ENCODE measurements at places on chromosomes 11 and 22.
A peak's percentile ranks its signal among the peaks of the same experiment; 100 is the strongest.

- DNase-seq: no peak
Observed at GRCh38 chr11:116093481-116094270, 589.5 kb upstream of the CADM1 start.

DNA sequence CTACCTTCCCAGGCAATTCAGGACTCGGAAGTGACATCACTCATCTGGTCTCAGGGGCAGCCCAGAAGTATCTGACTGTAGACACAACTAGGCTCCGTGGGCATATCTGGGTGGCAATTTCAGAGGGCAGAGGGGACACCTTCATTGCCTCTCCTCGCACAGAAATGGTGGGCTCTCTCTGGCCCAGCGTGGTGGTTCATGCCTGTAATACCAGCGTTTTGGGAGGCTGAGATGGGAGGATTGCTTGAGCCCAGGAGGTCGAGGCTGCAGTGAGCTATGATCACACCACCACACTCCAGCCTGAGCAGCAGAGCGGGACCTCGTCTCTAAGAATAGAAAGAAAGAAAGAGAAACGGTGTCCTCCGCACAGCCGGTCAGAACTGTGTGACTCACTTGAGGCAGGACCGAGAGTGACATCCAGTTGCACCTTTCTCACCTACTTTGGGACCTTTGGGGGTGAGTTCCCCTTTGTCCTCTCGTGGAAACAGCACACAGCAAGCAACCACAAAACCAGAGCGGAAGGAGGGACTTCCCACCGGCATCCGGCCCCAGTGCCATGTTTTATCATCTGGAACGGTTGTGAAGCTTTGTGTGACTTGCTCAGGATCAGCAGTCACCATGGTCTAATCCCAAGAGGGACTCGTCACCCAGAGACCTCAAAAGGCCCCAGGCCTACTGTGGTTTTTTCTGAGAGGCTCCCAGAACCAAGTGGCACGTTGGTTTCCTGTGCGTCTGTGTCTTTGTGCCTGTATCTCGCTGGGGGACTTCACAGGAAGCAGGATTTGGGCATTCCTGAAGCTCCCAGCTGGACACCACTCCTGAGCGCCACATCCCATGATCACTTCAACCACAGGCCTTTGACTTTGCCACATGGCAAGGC, 38.4 kb upstream of the EMID1 start:
- no peak for DNase-seq

DNA sequence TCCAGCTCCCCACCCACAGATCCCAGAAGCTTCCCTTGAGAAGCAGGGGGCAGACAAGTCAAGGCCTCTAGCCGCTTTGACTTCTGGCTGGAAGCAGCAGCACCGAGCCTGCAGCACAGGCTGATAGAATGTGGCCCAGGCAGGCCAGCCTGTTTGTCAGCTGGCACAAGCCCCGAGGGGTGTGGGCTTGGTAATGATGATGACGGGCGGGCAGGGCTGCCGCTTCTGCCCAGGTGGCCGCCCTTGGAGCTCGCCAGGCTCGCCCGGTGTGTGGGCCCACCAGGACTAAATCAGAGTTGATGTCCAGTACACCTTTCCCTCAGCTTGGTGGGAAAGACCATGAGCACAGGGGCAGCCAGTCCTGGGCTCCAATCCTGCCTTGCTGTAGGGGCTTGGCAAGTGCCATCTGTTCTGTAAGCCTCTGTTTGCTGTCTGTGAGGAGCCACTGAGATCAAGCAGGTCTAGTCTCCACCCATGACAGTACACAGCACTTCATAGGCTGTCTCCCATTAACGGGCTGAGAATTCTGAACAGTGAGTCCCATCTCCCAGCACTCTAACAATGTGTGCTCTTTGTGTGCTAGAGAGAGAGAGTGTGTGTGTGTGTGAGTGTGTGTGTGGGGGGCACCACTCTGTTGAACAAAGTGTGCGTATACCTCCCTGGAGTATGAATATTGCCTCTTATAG, 26.8 kb downstream of the MICAL2 start:
- DNase-seq: no peak

DNA sequence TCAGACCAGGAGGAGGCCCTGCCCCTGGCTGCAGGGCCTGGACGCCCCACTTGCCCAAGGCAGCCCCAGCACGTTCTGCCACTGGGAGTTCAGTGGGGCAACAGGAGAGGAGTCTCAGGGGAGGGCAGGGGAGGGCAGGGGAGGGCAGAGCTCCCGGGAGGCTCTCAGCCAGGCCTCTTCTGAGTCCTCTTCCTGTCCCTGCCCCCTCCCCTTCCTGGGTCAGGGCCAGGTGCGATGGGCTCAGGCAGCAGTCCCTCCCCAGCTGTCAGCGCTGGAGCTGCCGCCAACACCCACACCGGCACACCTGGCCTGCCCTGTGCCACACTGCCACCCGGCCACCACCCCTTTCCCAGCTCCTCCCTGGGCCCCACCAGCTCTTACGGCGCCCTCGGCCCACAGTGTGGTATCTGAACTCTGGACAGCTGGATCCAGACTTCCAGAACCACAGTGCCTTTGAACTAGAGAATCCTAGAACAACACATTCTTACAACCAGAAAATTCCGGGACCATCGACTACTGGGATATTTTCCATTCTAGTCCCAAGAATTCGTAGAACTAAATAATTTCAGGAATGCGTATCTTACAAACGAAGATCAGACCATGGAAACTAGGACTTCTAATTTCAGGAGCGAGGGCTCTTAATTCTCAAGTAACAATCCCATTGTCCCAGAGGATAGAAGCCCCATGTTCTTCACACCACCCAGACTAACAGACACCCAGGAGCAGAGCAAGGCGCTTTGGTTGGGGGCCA, 21.8 kb downstream of the RPL3 start:
- no peak for DNase-seq

DNA sequence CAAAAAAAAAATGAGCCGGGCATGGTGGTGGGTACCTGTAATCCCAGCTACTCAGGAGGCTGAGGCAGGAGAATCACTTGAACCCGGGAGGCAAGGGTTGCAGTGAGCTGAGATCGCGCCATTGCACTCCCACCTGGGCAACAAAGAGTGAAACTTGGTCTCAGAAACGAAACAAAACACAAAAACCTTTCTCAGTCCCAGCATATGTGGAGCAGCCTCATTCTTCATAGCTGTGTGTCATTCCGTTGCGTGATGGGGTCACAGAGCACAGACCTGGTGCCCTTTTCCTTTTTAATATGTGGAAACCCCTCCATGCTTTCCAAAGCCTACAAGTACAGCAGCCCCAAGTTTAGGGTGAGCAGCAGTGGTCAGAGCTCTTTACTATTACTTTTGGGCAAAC, 13.7 kb downstream of the PEX26 start:
- no peak for DNase-seq

GRCh38 chr11:84714316-84714780, 912.8 kb downstream of the DLG2 start:
- peak; percentile 3 for DNase-seq

GRCh38 chr11:83717537-83717936, 431.4 kb upstream of the CCDC90B start:
- no peak for DNase-seq

DNA sequence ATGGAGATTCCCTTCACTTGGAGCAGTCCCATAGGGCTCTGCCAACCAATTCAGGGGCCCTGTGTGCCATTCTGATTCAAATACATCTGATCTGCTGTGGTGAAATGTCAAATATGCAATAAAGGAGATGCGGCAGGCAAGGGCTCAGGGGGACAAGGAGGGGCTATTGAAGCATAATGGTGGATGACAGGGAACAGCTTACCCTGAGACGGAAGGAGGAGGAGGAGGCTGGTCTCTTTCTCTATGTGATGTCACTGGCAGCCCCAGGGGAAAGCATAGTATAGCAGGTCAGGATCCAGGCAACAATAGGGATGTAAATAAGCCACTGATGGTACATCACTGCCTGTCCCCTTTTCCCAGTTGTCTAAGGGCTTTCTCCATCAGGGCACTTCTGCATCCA, 350.9 kb upstream of the SYN3 start:
- no peak for DNase-seq

- no peak for DNase-seq
Observed at GRCh38 chr22:17133137-17133536, 12.0 kb upstream of the TMEM121B start.

- no peak for DNase-seq
Observed at GRCh38 chr11:12160680-12161079, 50.3 kb downstream of the MICAL2 start.

- no peak for DNase-seq
Observed at GRCh38 chr11:3882655-3883054, 27.2 kb downstream of the STIM1 start.

DNA sequence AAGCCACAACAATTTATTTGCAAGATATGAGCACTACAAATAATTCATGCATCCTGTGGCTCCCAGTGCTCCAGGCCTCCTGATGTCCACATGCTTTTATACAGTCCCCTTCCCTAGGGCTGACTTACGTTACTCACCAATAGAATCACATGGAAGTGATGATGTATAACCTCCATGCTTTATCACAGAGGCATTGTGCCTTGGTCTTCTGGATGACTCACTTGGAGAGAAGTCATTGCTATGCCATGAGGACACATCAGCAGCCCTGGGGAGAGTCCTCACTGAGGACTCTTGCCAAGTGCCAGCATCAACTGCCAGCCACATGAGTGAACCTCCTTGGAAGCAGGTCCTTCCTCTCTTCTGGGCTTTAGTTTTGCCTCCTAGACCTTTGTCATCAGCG, 22.0 kb upstream of the IGSF9B start:
- no peak for DNase-seq

GRCh38 chr22:46219636-46220035, 30.5 kb downstream of the CDPF1 start:
- no peak for DNase-seq

- no peak for DNase-seq
Observed at GRCh38 chr11:120316880-120317688, 8.0 kb upstream of the TLCD5 start.

- no peak for DNase-seq
Observed at GRCh38 chr11:117634756-117635603, 162.0 kb downstream of the DSCAML1 start.

DNA sequence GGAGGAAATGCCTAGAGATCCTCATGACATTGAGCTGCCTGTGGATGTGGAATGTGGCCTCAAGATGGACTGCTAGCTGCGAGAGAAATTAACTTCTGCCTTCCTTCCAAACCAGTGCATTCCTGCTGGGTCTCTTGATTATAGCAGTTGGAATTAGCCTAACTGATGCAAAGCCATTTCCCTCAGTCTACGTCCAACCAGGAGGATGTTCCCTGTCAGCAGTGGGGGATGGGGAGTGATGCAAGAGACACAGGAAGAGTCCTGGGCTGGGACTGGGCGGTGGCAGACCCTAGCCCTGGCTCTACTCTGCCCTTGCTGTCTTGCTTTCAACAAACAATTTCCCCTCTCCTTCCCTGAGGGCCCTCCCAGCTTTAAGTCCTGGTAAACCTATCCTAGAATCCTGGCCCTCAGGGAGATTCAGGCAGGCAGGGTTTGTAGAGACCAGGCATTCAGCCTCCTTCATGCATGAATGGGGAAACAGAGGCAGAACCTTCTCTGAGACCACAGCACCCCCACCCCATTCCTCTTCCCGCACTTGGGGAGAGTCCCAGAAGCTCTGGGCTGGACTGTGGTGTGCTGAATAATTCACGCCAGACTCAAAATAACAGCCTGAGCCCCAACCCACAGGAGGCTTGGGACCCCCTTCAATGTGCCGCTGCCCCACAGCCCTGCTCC, 17.0 kb downstream of the C11orf96 start:
- no peak for DNase-seq

- peak; percentile 32 for DNase-seq
Observed at GRCh38 chr11:89347071-89347470, 144.1 kb downstream of the NOX4 start.

GRCh38 chr11:21810650-21811049, 382.2 kb upstream of the ANO5 start:
- DNase-seq: no peak

DNA sequence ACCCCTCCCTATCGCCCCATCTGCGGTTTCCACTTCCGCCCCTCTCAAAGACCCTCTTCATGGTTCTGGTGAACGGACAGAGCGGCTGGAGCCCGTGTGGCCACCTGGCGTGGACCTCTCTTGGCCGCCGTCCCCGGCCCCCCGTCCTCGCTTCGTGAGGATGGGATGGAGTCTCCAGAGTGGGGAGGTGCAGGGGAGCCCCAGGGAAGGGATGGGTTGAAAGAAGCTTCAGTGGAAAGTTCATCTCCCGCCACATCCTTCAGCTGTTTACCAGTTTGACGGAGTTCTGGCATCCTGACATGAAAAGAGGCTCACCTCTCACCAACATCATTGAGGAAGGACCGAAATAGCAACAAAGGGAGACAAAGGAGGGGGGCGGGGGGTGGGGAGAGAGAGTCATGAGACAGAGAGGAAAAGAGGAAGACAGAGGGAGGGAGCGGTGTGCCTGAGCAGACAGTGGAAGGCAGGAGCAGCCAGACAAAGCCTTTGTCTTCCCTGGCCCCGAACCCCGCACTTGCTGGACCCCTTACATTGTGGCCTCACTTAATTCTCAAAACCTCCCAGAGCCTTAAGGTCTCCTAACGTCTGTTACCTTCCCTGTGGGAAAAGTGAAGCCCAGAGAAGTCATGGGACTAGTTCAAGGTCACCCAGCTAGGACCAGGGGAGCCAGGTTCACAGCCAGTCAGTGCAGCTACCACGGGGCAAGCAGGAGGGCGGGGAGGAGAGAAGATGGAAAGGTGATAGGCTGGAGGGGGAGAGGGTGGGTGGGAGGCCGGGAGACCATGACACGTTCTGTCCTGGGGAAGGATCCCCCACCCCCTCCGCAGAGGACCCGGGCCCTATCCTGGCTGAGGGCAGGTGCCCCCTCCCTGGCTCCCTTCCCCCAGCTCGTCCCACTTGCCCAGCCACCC, 54.9 kb downstream of the CD6 start:
- no peak for DNase-seq

GRCh38 chr11:100712583-100712982, 25.5 kb downstream of the ARHGAP42 start:
- DNase-seq: no peak

DNA sequence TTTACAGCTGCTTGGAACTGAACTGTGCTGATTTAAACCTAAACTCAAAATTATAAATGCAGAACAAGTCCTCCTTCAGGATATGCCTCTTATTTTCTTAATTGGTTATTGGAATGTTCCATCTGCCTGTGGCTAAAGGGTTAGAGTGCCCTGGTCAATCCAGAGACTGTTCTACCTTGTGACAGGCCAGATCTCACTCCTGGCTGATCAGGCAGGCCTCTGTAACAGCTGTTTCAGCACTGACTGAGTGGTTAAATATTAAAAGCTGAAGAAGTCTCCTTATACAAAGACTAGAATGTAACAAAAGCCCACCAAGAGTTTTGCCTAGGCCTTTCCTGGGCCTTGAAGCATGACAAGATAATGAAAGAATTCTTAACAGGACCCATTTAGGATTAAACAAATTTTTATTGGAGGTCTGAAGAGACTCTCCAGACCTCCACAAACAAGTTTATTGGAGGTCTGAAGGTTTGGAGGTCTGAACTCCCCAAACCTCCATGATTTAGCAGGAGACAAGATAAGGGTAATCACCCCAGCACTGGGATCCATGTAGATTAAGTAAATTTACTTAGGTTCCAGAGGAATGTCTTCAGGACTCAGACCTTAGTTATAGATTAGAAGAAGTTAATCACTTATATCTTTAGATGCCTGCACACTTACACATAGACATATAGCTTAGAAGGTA, 35.8 kb downstream of the TMPRSS5 start:
- no peak for DNase-seq

- no peak for DNase-seq
Observed at GRCh38 chr11:95098826-95099225, 9.2 kb downstream of the ENDOD1 start.

Measured in non-pigmented ciliary epithelial cell (primary cell).